T-cell (primary cell): ENCODE measurements at places on chromosomes 1 and 21. TPM values are rescaled to one million over a fixed set of nuclear protein-coding genes. Genes with fewer than 3 reads are reported as not detected.

The CRYZL1 gene
- total RNA-seq = 33.6 TPM

The USP24 gene
- 90.7 TPM for total RNA-seq

GRCh38 chr1:209659909-209660308 lies 7.7 kb upstream of the LAMB3 start:
- H3K27me3 ChIP-seq = peaks cover 2% of the 10 kb centered on the region
- no peaks in the 10 kb centered on the region for H3K36me3 ChIP-seq
- H3K4me3 ChIP-seq = no peak overlapping the region
- no peaks in the 10 kb centered on the region for H3K4me1 ChIP-seq
- no peak overlapping the region for H3K27ac ChIP-seq

GRCh38 chr1:97046765-97047420 lies 325.3 kb downstream of the PTBP2 start:
- no peak overlapping the region for H3K27ac ChIP-seq
- no peaks in the 10 kb centered on the region for H3K4me1 ChIP-seq

GRCh38 chr1:240575981-240576662 lies 35.8 kb downstream of the GREM2 start:
- no peaks in the 10 kb centered on the region for H3K4me1 ChIP-seq
- peak; percentile 43 for DNase-seq
- no peaks in the 10 kb centered on the region for H3K36me3 ChIP-seq
- H3K4me3 ChIP-seq = no peak overlapping the region
- peak overlapping the region; percentile 52 for H3K27ac ChIP-seq
- H3K27me3 ChIP-seq = no peaks in the 10 kb centered on the region

GRCh38 chr1:93506126-93506525 lies 58.2 kb downstream of the FNBP1L start:
- no peaks in the 10 kb centered on the region for H3K36me3 ChIP-seq
- no peak for DNase-seq
- H3K27ac ChIP-seq = no peak overlapping the region

GRCh38 chr1:67618285-67619018 lies 66.5 kb upstream of the GADD45A start:
- H3K27ac ChIP-seq = no peak overlapping the region
- H3K27me3 ChIP-seq = no peaks in the 10 kb centered on the region
- H3K4me3 ChIP-seq = no peak overlapping the region
- no peak for DNase-seq

GRCh38 chr1:64006276-64007051 lies 197.0 kb upstream of the UBE2U start:
- H3K4me1 ChIP-seq = no peaks in the 10 kb centered on the region
- no peak overlapping the region for H3K27ac ChIP-seq
- no peaks in the 10 kb centered on the region for H3K36me3 ChIP-seq
- H3K4me3 ChIP-seq = no peak overlapping the region
- no peak for DNase-seq

GRCh38 chr1:246355411-246356230 lies 151.5 kb downstream of the SMYD3 start:
- H3K27ac ChIP-seq = no peak overlapping the region
- no peak for DNase-seq
- no peaks in the 10 kb centered on the region for H3K27me3 ChIP-seq
- H3K36me3 ChIP-seq = no peaks in the 10 kb centered on the region
- H3K4me3 ChIP-seq = no peak overlapping the region
- H3K4me1 ChIP-seq = no peaks in the 10 kb centered on the region
